SHP77 treated with DMSO at 0.1 percent for 48 hours (cell line): ENCODE measurements at places on chromosomes 2 and 18.

DNA sequence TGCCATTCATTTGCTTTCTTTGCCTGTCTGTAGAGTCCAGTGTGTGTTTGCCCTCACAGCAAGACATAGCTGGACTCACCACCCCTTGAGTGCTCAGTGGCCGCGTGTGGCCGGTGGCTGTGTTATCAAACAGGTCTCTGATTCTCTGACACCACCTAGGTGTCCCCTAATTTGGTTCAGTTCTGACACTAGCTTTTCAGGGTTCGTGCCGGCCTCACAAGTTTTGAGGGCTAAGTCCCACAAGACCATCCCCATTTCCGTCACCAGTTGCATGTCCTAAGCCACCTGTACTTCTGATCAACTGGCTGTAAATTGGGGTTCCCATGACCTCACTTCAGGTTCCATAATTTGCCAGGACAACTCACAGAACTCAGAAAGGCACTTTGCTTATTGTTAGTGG, 23.5 kb downstream of the NCK2 start:
- DNase-seq = no peak

DNA sequence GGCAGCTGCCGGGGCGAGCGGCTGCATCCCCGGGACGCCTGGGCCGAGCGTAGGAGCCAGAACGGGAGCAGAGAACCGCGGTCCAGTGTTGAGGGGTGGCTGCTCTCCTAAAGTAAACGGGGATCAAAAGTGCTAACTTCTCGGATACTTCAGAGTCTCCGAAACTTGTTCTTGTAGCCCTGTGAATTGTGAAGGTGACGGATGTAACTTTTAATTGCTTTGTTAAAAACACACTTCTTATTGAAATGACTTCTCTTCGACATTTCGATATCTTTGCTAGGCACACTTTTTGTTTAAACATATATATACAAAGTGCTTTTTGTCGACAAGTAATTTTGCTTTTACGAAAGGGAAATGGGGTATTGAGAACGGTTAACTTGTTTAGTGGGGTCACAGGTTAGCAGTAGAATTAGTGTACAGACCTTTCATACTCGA, 540 bp downstream of the ATP9B start:
- no peak for DNase-seq

DNA sequence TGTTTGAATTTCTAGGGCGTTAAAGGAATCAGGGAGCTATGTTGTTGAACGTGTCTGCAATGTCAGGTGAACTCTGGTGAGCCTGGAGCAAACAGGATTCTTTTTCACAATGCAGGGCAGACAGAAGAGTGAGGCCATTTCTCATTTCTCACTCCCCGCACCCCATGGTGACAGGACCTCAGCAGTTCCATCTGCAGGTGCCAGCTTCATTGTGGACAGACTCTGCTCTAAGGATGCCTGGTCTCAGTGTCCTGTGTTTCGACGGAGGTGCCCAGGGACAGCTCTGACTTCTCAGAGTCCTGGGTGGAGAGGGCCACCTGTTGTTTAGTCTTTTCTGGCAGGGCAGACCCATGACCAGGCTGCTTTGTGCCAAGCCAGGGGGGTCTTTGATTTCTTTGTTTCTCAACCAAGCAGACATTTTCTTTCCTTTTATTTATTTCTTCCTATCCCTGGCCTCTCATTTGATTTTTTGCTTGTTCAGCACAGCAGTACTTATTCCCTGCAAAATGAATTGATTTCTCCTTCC, 201.5 kb downstream of the RNF144A start:
- no peak for DNase-seq

DNA sequence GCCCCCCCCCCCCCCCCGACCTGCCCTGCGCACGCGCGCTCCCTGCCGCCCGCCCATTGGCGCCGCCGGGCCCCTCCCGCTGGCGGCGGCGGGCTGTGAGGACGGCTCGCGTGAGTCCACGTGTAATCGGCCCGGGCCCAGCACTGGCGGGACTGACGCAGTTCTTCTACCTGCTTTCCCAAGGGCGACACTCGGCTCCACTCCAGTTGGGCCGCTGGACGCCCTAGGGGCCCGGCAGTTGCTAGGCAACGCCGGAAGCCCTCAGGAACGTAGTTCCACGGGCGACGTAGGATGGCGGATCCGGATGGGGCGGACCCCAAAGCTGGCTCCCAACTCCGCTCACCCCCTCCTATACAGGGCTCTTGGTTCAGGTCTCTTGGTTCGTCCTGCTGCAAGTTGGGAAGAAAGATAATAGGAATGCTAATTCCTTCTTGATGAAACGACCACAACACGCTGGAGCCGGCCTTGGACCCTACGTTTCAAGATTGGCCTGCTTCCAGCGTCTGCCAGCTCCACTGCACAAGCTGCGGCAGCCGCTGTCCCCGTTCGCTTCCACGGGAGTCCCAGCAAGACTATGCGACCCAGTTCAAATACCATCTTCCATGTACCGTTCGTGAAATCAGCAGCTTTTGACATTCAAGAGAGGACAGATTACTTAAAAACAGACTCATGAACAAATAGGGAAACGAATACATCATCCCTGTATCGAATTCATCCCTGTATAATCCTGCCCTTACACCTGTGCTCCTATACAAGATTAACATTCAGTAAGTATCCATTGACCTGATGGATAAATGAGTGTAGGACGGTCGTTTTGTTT, 415 bp upstream of the MCFD2 start:
- DNase-seq = peak; percentile 77

- peak; percentile 22 for DNase-seq
Measured at GRCh38 chr18:74892066-74892627, 294.5 kb downstream of the ZNF407 start.

DNA sequence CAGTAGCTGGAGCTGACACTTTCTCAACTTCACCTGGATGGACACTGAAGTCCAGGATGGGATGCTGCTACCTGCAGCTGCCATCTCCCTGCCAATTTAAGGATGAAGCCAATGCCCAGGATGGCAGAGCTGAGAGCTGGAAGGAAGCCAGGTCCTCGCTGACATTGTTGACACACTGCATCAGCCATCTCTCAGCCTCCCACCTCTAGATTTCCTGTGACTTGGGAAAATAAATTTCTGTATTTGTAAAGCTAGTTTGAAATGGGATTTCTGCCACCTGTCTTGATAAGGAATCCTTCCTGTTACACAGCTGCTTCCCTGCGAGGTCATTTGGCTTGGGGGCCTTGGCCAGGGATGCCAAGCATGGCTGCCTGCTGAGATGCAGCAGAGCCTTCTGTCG, 43.5 kb downstream of the KCTD1 start:
- DNase-seq = no peak

DNA sequence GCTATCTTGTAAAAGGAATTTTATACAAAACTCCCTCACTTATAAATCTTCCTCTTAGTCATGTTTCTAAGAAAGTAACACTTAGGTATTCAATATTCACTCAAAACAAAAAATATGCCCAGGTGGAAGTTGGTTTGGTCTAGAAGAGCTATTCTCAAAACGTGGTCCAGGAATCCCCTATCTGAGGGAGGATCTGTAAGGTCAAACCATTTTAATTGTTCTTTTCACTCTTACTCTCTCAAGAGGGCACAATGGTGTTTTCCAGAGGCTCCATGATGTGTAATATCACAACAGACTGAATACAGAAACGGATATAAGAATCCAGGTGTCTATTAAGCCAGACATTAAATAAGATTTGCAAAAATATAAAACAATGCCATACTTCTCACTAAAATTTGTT, 9.9 kb downstream of the MOB1A start:
- no peak for DNase-seq

DNA sequence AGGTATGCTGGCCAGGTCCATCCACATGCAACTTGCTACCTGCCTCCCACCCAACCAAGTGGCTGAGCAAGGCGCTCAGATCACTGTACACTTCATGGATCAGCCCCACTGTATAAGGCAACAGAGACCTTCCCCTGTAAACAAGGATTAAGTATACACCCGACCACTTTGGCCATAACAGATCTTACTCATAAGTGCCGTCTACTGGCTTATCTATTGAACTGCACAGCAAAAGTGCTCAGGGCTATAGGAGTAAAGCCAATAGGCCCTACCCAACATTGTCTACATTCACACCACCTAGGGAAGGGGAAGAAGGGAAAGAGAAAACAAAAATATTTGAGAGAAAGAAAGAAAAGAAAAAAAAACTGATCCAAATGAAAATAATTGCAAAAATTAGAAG, 663.9 kb upstream of the LRRTM1 start:
- DNase-seq = no peak

DNA sequence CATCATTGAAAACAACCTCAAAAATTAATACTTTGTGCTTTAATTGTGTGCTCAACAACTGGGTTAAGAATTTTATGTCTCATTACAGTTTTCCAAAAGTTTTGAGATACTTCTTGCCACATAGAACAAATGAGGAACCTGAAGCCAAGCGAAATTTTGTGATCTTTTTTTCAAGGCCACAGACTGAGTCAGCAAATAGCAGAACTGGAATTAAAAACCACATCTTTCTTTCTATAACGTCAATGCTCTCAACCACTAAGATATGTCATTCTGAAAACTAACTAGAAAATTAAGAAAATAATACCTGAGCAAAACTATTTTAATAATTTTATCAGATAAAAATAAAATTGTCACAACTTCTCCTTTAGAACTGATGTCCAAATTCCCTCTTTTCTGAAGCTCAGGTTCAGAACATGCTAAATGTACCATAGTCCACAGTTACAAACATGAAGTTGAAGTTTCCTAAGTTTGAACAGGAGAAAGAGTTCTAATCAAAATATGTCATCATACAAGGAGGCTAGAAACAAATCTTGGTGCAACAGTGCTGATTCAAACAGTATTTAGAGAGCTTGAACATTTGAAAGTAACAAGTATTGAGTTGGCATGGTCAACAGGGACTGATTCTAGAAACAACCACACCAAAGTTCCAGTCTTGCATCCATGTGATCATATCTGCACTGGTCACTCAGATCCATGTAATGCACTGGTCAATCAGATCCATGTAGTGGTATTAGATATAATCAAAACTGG, 27.6 kb upstream of the CALCRL start:
- no peak for DNase-seq

DNA sequence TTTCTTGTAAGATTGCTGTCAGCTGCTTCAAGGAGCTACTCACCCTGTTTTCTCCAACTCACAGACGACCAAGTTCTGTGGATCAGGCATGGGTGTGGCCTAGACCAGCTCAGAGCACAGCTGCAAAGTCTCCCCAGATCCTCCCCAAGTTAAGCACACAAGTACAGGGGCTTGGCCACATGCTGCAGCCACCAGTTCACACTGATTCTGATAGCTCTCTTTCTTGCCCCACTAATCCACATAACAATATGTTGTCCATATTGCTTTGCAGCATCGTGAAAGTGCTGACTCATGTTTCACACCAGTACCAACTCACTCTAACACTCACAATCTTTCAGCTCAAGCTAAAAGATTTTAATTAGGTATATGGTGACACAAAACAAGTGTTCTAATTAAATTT, 437.0 kb downstream of the PARD3B start:
- no peak for DNase-seq

- peak; percentile 91 for DNase-seq
Measured at GRCh38 chr2:132415915-132416722, 486 bp upstream of the GPR39 start.
